ENCODE measurements at places on chromosomes 3 and 15. TPM values are rescaled to one million over a fixed set of nuclear protein-coding genes. Genes with fewer than 3 reads are reported as not detected.
A peak's percentile ranks its signal among the peaks of the same experiment; 100 is the strongest.

DNA sequence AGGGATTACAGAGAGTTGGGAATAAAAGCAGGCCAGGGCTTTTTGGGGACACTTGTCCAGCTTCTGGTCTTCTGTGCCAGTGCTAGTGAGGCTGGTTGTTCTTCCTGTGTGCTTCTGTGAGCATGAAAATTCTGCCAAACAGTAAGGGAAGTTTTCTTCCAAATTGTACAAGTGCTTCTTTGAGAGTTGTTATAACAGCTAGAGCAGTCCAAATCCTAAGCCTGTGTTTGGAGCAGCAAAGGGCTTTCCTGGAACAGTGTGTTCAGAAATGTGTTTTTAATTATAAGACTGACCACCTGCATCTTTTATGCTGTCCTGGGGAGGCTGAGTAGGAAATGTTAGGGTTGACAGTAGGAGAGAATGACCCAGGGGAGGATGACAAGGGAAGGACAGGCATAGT, 223.0 kb upstream of the P2RY1 start:
- DNase-seq = no peak

GRCh38 chr3:172708921-172709773, 1.7 kb downstream of the NCEH1 start:
- DNase-seq = no peak

DNA sequence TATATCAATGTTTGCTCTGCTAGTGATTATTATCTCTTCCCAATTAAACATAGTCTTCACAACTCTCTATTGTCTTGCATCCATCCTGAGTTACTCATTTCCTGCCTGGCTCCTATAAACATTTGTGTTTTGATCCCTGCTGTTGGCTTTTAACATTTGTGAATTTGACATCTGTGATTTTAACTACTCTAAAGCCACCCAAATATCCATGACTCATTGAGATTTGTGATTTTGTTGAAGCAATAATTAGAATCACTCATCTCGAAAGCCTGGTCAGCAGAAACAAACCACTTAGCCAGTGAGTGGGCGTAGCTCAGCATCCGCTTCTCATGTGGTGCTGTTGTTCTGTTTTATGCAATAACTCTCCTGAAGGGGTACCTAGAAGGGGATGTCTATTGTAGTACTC, 174.3 kb upstream of the ZBTB20 start:
- no peak for DNase-seq

DNA sequence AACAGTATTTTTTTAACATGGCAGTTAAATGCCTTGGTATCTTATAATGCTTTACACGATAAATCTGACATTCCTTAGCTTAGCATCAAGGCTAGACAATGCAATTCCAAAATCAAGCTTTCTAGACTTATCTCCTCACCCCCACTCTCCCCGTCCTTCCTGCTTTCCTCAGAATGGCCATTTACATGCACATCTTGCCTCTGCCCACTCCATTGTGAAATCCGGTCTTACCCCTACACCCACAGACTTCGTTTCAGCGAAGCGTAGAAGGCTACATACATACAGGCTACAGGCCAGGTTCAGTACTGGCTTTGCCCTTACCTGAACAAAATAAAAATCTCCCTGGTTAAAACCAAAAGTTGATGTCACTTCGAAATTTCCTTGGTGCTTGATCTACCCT, 58.6 kb upstream of the SLC12A8 start:
- DNase-seq = no peak

DNA sequence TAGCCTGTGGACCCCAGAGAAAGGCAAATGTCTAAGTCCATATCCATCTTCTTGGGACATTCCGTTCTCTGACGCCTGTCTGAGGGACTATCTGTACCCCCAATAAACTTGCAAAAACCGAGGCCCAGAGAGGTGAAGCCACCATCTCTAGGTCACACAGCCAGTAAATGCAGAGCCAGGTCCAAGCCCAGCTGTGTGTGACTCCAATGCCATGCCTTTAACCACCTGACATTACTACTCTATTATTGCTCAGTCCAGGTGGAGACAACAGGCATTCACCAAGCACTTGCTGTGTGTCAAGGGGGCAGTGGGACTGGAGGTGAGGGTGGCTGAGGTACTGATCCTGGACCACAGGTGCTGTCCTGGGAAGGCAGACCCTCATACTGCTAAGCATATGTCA, 25.4 kb downstream of the CYP8B1 start:
- DNase-seq = no peak

GRCh38 chr3:100114413-100115030, at the start of gene FILIP1L:
TSS of gene FILIP1L (minus strand) at chr3:100114501.
- DNase-seq = no peak

DNA sequence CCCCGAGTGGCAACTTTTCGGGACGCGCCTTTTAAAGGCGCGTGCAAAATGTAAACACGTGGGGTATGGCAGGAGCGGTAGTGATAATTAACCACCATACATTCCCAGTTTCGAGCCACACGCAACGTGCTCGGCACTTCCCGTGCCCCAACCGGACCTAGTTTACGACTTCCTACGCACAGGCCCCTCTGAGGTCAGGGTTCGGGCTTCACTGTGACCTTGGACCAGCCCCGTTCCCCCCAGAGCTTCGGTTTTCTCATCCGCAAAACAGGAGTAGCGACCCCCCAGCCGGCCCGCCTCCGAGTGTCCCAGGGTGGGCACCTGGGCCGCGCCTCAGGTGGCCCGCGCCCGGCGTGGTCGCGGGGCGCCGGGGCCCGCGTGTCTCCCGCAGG, 451 bp downstream of the CHCHD4 start:
- DNase-seq = no peak

GRCh38 chr3:189772584-189772983, 141.4 kb downstream of the TP63 start:
- no peak for DNase-seq

DNA sequence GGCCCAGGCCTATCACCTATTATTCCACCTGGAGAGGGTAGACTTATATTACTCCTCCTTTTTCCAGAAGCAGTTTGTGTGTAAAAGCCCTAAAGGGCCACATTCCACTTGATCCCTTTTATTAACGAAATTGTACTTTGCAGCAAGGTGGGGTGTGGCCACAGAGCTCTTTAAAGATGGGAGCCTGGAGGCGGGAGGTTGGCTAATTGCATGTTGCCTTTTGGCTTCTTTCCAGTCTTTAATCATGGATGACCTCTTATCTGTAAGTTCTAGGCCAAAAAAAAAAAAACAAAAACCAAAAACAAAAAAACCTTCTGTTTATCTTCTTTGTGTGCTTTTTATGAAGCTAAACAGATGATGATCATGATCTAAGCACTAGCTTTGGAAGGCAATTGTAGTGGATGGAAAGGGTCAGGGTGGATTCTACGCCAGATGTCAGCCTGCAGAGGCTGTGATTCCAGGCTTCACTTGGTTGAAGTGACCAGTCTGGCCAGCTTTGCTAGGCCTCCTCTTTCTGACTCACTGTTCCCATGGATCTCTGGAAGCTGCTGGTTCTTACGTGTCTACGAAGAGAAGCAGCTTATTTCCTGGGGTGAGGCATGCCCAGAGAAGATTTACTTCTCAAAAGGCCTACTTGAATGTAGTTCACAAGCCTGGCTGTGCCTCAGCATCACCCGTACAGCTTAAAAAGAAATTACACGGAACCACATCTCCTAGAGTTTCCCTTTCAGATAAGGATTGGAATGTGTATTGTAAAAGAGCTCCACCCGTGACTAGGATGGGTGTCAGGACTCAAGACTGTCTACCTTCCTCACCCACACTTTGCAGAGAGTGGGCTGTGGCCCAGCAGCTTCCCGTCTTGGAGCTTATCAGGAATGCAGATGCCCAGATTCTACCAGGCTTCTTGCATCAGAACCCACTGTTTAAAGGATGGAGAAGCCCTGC, 330.9 kb upstream of the C2CD4B start:
- DNase-seq = no peak

DNA sequence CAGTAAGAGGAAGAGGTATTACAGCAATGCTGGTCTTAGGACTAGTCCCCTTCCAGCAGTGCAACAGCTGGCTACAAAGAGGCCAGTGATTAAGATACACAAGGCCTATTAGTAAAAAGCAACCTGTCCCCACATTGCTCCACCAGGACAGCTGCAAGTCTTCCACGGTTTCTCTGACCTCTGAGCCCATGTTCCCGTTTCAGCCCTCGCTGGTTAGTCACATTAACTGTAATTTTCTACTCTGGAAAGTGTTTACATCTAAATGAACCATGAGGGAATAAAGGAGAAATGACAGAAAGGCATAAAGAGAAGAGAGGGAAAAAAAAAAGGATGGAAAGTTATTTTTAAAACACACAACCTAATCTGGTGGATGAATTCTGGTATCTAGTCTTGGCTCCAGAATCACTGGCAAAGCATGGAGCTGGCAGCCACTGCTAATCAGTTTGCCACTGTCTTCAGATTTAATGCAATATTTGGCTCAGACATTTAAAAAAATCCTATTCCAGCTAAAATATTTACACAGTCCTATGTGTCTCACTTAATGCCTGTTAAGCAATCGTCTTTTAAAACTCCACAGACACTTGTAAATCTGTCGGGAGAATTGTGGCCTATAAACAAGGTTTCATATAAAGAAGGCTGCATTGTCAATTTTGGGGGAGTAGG, 154.9 kb downstream of the GREM1 start:
- DNase-seq = no peak

DNA sequence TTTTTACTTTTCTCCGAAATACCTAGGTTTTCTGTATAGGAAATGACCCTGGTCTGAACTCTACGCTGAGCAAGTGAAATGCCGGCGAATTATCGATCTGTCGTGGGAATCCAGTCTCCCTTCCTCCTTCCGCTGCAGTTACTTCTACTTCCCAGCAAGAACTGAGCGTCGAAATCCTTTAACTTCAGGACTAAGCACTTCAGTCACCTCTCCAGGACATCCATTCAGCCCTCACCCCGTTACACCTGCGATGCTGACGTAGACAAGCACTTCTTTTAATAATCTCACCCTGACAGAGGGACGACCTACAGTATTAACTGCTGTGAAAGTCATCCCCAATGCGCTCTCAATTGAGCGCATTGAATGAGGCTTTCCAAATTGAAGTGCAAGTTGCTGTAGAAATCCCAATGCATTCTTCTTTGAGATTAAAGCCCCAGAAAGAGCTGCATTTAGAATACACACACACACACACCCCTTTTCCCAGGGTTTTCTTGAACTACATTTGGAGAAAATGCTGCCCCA, 1.3 kb downstream of the TOP2B start:
- no peak for DNase-seq

DNA sequence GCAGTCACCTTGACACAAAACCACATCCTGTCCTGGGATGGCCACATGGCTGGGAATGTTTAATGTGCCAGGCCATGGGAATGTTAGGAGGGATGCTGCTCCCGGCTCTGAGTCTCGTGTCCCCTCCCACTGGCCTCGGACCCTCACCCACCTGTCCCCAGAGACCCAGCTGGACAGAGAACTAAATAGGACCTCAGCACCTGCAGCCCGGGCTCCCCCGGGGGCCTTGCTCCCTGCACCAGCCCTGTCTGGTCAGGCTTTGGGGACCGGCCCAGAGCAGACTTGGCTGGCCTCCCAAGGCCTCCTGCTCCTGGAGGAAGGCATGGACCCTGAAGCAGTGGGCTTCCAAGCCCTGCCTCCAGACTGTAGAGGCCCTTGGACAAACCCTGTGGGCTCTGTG, 100.0 kb upstream of the IQSEC1 start:
- no peak for DNase-seq

DNA sequence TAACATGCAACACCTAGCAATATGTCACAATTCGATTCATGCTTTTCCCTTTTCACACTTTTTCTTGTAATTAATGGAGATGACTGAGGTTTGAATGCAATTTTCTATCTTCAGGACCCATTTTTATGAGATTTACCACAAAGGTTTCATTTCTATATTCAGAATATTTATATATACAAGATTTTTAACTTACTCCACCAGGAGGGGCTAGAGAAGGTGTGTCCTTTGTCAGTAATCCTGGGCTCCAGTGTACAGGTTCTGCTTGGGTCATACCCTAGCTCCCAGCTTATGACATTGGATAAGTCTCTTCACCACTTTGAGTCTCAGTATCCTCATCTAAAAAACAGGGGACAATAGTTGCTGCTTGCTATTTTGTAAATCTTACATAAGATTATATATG, 95.7 kb upstream of the SLC24A5 start:
- DNase-seq = no peak

- DNase-seq = no peak
Measured at GRCh38 chr3:50627407-50628051, 10.6 kb downstream of the MAPKAPK3 start.

GRCh38 chr3:63864008-63864964, 619 bp downstream of the ATXN7 start:
- DNase-seq = no peak

GRCh38 chr3:79344876-79345871, 422.6 kb downstream of the ROBO1 start:
- no peak for DNase-seq

GRCh38 chr3:52216585-52217408, 8.6 kb downstream of the TLR9 start:
- DNase-seq = peak; percentile 46

- DNase-seq = no peak
Measured at GRCh38 chr3:81888914-81889557, 127.6 kb upstream of the GBE1 start.

DNA sequence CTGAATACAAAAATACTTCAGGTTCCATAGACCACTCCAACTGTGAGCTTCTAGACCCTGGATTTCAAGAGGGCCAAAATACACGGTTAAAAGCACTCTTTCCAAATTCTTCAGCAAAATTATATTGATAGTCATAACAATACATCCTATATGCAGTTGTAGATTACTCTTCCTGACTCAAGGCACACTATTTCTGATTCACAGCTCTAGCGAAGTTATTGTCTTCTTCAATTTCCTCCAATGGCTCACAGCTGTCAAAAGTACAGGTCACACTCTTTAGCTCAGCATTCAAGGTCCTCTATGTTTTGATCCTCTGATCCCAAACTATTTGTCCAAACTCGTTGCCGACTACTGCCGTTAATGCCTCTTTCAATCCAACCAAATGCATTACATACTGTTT, 13.5 kb upstream of the CCDC80 start:
- DNase-seq = no peak

- no peak for DNase-seq
Measured at GRCh38 chr3:51686512-51687215, 15.6 kb downstream of the TEX264 start.

DNA sequence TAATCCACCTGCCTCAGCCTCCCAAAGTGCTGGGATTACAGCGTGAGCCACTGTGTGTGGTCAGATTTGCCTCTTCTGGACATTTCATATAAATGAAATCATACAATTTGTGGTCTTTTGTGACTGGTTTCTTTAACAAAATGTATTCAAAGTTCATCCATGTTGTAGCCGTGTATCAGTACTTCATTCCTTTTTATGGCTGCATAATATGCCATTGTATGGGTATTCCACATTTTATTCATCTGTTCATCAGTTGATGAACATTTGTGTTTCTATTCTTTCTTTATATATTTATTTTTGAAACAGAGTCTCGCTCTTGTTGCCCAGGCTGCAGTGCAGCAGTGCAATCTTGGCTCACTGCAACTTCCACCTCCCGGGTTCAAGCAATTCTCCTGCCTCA, 25.8 kb downstream of the WDR76 start:
- DNase-seq = no peak

GRCh38 chr3:98188545-98188944, 22.0 kb downstream of the OR5H15 start:
- no peak for DNase-seq

GRCh38 chr15:96052572-96053030, 277.9 kb upstream of the NR2F2 start:
- no peak for DNase-seq

CKMT1A gene
- total RNA-seq = 8.1 TPM

PLSCR5 gene
- total RNA-seq = not detected

CYP1A1 gene
- total RNA-seq = 0.14 TPM

RAD51 gene
- total RNA-seq = 20.8 TPM

MESP2 gene
- total RNA-seq = 2.5 TPM

TOMM70 gene
- total RNA-seq = 27.5 TPM

LTK gene
- total RNA-seq = 0.69 TPM

ULK3 gene
- total RNA-seq = 20.2 TPM

Data from epithelial cell of proximal tubule (primary cell).